T47D (cell line): ENCODE measurements at places on chromosomes 2 and 18.
A peak's percentile ranks its signal among the peaks of the same experiment; 100 is the strongest.

DNA sequence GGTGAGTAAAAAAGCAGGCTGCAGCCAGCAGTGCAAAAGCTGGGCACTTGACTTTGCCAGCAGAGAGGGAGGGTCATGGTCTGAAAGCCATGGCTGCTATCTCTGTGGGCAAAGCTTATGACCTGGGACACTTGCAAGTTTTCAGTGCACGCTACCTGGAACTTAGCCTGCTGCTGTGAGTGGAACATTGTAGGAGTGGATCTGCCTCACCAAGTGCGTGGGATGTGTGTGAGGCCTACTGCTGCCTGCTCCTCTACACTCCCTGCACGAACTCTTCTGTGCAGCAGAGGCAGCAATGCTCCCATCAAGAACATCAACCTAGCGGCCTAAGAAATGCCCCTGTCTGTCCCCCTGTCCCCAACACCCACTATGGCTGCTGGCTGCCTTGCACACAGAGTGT lies 344.1 kb upstream of the REG3G start:
- DNase-seq, result no peak

GRCh38 chr2:173513107-173513727 lies 158.5 kb downstream of the CDCA7 start:
- no peak for DNase-seq

- peak; percentile 4 for DNase-seq
Measured at GRCh38 chr2:151614606-151615306, 119.5 kb downstream of the NEB start.

- no peak for DNase-seq
Measured at GRCh38 chr2:56113382-56113975, 70.3 kb upstream of the CCDC85A start.

DNA sequence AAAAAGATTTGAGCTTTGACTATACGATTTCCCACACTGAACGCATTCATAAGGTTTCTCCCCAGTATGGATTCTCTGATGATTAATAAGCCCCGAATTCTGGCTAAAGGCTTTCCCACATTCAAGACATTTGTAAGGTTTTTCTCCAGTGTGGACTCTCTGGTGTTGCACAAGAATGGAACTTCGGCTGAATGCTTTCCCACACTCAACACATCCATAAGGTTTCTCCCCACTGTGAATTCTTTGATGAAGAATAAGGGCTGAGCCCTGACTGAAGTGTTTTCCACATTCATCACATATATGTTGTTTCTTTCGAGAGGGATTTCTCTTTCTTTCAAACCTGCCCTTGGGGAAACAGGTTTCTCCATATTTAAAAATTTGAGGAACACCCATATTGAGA lies 6.9 kb downstream of the ZNF24 start:
- no peak for DNase-seq

- DNase-seq, result peak; percentile 72
Measured at GRCh38 chr2:163347982-163348856, 387.6 kb downstream of the FIGN start.

- no peak for DNase-seq
Measured at GRCh38 chr2:236237468-236238190, 26.6 kb downstream of the ASB18 start.
